ENCODE measurements at places on chromosomes 2 and 18.

- DNase-seq = no peak
Observed at GRCh38 chr2:174846941-174847938, 83.0 kb upstream of the CHRNA1 start.

DNA sequence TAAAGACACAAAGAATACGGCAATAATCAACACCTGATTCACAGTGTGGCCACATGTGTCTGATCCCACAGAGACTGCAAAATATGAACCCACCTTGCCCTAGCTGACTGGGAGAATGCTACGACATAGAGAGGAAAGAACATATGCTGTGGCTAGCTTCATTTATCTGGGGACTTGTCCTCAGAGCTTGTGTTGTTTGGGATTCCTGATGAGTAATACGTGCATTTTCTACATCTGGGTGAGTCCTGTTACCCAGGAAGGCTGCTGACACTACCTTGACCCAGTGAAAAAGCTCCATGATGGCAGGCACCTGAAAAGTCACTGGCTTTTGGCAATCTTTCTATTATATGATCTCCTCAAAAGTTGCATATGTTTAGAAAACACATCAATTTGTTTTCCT, 427.7 kb upstream of the LYPD1 start:
- DNase-seq = no peak

GRCh38 chr2:46865181-46865970, 50.2 kb downstream of the MCFD2 start:
- no peak for DNase-seq

- DNase-seq = no peak
Observed at GRCh38 chr2:169735623-169736022, 2.0 kb downstream of the KLHL23 start.

DNA sequence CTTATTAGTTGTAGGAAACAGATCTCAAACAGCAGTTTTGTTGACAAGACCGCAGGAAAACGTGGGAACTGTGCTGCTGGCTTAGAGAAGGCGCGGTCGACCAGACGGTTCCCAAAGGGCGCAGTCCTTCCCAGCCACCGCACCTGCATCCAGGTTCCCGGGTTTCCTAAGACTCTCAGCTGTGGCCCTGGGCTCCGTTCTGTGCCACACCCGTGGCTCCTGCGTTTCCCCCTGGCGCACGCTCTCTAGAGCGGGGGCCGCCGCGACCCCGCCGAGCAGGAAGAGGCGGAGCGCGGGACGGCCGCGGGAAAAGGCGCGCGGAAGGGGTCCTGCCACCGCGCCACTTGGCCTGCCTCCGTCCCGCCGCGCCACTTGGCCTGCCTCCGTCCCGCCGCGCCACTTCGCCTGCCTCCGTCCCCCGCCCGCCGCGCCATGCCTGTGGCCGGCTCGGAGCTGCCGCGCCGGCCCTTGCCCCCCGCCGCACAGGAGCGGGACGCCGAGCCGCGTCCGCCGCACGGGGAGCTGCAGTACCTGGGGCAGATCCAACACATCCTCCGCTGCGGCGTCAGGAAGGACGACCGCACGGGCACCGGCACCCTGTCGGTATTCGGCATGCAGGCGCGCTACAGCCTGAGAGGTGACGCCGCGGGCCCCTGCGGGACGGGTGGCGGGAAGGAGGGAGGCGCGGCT, at the start of gene TYMS:
Gene TYMS, plus strand, starts transcription at position 343 of the 690 bp plus-strand sequence. Its CDS starts 90 bp downstream, at position 433.
- no peak for DNase-seq

- no peak for DNase-seq
Observed at GRCh38 chr2:114049280-114049679, 159.4 kb downstream of the ACTR3 start.

GRCh38 chr2:168717790-168718502, 84.5 kb upstream of the NOSTRIN start:
- DNase-seq = no peak

DNA sequence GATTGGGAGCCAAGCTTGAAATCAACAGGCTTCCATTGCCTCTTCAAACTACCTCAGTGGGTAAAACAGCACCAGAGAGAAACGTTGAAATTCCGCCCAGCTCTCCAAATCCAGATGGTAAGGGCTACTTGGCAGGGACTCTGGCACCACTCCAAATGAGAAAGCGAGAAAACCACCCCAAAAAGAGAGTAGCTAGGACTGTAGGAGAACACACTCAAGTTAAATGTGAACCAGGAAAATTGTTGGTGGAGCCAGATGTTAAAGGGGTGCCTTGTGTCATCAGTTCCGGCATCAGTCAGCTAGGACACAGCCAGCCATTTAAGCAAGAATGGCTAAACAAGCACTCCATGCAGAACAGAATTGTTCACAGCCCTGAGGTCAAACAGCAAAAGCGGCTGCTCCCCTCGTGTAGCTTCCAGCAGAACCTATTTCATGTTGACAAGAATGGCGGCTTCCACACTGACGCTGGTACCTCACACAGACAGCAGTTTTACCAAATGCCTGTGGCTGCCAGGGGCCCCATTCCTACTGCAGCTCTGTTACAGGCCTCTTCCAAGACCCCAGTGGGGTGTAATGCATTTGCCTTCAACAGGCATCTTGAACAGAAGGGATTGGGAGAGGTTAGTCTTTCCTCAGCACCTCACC, 167.3 kb downstream of the ASXL3 start:
- DNase-seq = no peak

DNA sequence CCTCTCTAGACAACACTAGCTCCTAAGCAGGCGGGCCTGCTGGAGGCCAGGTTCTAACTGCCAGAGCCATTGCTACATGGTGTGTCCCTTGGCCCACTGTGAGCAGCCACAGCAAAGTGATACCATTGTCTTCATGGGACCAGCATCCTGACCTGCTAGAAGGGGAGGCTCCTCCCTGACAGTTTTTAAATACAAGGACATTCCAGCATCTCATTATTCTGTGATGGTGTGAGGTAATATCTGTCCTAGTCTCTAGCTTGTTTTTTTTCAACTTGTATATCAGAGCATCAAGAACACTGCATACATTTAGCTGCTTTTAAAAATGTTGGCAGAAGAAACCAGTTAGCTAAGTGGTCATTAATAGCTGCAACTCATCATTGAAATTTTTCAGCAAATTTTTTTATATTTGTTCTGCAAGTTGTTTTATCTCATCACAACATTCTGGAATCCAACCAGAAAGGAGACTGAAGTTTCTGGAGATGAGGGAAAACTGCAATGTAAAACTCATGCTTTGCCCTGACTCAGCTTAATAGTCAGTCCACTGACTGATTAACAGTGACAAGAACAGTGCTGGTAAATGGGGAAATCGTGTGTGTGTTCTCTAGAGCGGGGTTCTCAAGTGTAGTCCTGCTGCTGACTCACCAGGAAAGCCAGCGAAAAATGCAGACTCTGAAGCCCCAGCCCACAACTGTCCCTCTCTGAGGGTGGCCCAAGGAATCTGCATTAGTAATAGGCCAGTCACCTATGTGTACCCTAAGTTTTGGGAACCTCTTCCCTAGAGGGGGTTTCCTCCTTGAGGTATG, 17.8 kb downstream of the MAPRE3 start:
- DNase-seq = no peak

DNA sequence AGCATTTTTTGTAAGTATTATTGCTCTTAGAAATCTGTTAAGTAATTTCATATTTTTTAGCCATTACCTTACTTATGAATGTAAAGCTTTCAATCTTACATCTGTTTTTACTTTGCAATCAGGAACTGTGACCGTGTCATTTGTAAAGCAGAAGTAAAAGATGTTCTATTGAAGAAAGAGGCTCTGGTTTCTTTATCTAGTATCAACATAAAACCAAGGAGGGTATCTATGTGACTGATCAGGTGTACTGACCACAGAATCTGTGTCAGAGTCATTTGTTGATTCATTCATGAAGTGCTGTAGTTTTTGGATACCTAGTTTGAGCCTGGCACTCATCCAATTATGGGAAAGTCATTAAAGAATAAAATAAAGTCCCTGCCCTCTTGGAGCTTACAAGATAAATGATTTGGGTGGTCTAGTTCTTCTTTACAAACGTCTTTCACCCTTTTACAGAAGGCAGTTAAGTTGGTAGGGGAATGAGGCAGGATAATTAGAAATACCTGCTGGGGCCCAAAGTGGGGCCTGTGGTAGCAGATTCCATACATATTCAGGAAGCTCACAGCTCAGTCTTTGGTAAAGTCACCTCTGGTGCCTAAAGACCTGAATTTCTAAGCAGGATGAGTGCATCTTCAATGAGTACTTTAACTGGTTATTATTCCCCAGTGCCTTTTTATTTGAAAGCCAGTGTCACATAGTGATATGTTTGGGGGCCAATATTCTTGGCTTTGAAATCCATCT, 260.6 kb upstream of the NT5C1B start:
- DNase-seq = no peak

- no peak for DNase-seq
Observed at GRCh38 chr2:74026687-74027241, 42.1 kb downstream of the TET3 start.

GRCh38 chr18:8783335-8783993, 78.1 kb downstream of the MTCL1 start:
- no peak for DNase-seq

DNA sequence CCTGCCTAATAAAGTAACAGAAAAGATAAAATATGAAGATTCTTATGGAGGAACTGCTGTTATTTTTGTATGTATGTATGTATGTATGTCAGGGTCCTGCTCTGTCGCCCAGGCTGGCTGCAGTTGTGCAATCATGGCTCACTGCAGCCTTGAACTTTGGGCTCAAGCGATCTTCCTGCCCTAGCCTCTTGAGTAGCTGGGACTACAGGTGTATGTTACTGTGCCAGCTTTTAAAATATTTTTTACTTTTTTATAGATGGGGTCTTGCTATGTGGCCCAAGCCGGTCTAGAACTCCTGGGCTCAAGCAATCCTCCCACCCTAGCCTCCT, 26.7 kb downstream of the ANKRD29 start:
- DNase-seq = no peak

- DNase-seq = no peak
Observed at GRCh38 chr2:112001136-112001715, 53.8 kb upstream of the TMEM87B start.

DNA sequence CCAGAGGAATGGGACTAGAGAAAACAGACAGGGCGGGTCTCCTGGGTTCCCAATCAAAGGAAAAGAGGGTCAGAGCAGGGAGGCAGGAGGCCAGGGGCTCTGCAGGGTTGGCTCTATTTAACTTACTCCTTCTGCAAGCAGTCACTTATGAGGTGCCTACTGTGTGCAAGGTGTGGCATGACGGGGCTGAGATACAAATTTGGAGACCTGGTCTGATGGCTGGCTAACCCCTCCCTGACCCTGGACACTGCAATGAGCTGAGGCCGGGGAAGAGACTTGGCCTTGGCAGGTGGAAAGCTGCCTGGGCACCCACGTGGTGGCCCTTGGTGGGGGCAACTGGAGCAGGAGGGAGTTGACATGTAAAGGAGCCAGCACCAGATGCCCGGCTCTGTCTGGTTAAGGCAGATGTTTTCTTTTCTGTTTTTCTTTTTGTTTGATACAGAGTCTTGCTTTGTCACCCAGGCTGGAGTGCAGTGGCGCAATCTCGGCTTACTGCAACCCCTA, 148.5 kb upstream of the GATA6 start:
- no peak for DNase-seq

GRCh38 chr2:165467921-165468320, 1.6 kb upstream of the CSRNP3 start:
- no peak for DNase-seq

DNA sequence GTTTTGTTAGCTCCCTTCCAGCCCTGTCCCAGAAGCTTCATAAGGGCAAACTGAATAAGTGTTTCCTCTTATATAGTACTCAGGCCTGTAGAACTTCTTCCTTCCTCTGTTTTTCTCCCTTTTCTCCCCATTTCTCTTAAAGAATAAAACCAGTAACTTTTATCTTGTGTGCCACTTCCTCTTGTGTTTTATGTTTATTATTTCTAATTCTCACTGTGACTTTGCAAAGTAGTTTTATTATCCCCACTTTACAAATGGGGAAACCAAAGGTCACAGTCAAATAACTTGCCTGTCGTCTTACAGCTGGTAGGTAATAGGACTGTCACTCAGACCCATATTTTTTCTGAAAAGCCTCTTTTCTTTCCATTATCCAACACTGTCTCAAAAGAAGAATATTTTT, 42.4 kb downstream of the RBBP8 start:
- no peak for DNase-seq

DNA sequence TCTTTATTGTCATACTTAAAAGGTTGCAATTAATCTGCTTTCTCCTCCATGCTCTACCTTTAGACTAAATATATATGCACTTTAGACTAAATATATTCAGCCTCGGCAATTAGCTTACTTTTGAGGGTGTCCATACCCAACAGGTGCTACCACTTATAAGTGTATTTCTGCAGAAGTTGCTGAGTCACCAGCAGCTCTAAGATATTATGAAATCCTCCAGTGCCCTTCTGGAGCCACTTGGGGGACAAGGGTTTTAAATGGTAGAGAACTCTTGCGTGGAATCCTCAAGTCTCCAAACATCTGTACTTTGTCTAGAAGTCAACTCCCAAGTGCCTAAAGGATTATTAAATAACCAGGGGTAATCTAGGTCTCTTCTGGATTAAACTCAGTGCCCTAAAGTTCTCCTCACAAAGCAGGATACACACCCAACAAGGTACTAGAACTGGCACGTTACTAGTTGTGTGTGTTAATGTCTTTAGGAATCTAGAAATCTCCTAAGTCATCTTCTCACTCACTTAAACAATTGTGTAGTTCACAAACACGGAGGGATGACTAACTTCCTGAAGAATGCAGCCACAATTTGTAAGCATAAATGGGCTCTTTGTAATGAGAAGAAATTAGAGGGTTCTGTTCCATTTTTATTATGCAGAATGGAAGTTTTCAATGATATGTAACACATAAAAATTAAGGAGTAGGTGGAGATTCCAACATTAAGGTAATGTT, 159.7 kb downstream of the CD226 start:
- DNase-seq = no peak

GRCh38 chr2:3491716-3492474, 27.4 kb downstream of the ADI1 start:
- DNase-seq = no peak

DNA sequence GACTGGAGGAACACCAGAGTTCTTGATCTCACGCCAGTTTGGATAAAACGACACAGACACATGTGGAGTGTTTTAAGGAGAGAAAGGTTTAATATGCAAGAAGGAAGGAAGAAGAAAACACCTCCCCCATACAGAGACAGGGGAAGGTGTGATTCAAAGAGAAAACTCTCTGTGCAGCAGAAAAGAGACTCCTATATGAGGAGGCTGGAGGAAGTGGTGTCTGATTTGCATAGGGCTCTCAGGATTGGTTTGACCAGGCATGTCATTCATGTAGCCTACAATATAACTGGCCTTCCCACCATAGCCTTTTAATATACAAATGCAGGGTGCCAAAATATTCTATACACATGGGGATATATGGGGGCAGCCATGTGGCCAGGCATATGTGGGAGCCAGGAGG, 1386.5 kb downstream of the RPIA start:
- no peak for DNase-seq

GRCh38 chr2:61688369-61689334, 150.5 kb upstream of the XPO1 start:
- DNase-seq = no peak

GRCh38 chr2:122251158-122251557, 495.7 kb downstream of the TSN start:
- DNase-seq = no peak

- DNase-seq = no peak
Observed at GRCh38 chr2:219369447-219369861, 18.3 kb downstream of the DNPEP start.

- no peak for DNase-seq
Observed at GRCh38 chr18:12703096-12703567, 290 bp downstream of the PSMG2 start.

Measured in activated CD8-positive, alpha-beta memory T cell treated with anti-CD3 and anti-CD28 coated beads for 1 hour (primary cell).